AG09309 (cell line): ENCODE measurements at places on chromosomes 2 and 18.

DNA sequence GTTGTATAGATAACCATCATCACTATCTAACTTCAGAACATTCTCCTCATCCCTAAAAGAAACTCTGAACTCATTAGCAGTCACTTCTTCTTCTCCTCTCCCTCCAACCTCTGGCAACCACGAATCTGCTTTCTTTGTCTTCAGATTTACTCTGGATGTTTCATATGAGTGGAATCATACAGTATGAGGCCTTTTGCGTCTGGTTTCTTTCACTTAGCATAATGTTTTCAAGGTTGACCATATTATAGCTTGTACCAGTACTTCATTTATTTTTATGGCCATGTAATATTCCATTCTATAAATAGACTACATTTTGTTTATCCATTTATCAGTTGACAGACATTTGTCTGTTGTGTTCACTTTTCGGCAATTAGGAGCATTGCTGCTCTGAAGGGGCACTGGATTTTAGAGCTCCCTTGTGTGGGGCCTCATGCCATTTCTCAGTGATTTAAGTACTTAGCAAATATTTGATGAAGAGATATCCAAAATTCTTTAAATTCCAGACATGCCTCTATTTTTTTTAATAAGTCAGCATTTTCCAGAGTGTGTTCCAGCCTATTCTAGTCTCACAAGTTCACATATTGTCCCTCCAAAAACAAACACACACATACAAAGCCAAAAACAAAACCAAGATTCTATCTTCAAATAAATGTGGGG lies 22.5 kb upstream of the MAP3K20 start:
- DNase-seq = no peak

DNA sequence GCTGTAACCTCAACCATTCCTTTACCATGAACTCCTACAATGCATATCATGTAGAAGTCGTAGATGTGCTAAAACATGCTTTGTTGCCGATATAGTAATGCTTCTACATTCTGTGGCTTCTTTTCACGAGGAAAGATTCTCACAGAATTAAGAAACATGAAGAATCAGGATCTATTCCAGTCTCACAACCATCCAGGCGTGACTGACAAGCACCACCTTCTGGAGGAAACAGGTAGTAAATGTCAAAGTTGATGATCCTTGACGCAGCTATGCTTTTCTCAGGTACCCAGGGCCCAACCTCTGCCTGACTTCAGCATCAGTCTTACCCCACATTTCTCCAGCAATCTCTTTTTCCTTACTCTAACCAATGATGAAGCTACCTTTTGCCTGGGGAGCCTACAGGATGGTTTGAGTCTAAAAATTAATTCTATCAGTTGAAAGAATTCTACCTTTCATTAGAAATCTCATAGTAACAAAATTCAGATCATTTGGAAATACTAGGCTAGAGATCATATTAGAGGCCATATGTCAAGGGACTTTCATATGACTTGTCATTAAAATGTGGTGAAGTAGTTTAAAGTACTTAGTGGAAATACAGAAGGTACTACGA lies 123.3 kb upstream of the RND3 start:
- no peak for DNase-seq

DNA sequence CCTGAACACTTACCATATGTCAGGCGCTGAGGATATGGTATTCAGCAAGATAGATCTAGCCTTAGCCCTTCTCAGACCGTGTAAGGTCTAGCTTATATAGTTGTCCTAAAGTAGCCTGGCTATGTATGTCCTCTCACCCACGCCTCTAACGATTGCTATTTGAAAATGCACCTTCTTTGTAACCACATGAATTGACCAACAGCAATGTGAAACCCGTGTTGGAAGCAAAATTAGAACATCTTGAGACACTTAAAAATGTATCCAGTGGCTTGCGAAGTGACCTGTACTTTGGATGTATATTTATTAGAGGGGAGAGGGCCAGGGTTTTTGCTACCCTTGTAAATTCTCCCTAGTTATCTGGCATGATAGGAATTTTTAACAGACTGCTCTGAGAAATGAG lies 860.0 kb upstream of the ZEB2 start:
- no peak for DNase-seq

GRCh38 chr2:53913721-53914120 lies 54.0 kb upstream of the GPR75 start:
- DNase-seq = peak; percentile 23

- no peak for DNase-seq
Measured at GRCh38 chr2:146414456-146414855, 1430.4 kb upstream of the ACVR2A start.

- no peak for DNase-seq
Measured at GRCh38 chr2:226799976-226800940, 638 bp upstream of the IRS1 start.

- DNase-seq = no peak
Measured at GRCh38 chr2:241855888-241856422, 2.7 kb downstream of the PDCD1 start.

DNA sequence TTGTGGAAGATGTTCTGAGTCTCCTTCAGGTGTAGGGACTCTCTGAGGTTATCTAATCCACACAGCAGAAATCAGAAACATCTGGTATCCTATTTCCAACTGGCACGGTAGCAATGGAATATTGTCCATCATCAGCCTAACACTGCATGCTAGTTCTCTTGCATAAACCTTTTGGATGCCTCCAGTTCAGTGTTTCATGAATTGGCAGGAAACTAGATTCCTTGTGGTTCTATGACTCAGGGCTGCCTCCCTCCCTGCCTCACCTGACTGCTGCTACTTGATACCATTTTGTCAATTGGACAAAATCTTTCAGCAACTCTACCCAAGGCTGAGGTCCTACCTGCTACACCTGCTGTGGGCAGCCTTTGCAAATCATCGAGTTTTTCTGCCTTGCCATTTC lies 130.9 kb downstream of the TPGS2 start:
- peak; percentile 78 for DNase-seq
